Fibroblast of mammary gland (primary cell): ENCODE measurements at places on chromosomes 7 and 10.

- no peak for DNase-seq
These were observed 368.4 kb downstream of the KCNMA1 start for GRCh38 chr10:77269163-77269562.

- DNase-seq = peak; percentile 44
These were observed 975.2 kb downstream of the SORCS1 start for GRCh38 chr10:106189292-106189691.

DNA sequence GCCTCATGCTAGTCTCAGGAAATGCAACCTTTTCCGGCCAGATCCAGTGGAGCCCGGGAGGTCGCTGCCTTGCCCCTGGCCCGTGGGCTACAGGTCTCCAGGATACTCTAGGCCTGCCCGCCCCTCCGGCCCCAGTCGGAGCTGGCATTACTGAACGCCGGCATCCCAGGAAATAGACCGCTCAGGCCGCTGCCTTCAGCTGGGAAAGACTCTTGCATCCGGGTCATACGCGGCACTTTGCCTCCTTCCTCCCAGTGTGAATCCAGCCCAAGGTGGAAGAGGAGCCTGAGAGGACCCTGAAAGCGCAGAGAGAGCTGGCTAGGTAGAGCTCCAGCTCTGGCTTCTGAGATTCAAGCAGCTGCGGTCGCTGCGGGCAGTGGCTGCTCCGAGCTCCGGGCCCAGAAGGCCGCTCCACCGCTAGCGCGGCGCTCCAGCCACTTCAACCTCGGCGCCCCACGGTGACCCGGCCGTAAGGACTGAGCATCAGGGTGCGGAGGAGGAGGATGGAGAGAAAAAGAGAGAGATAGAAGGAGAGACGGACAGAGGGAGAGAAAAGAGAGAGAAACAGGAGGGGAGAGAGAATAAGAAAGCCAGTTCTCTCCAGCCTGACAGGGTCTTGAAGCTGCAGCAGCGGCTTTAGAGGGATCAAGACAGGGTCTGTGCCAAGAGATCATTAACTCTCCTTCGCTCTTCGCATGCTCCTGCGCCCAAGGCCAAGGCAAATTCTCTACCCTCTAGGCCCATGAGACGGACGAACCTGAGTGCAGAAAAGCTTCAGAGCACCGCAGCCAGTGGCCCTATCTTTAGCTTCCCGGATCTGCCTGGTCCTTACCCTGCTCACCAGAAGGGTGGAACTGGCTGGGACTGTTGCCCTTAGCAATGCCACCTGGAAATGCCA, 1.8 kb upstream of the HOXA10 start:
- DNase-seq = no peak

DNA sequence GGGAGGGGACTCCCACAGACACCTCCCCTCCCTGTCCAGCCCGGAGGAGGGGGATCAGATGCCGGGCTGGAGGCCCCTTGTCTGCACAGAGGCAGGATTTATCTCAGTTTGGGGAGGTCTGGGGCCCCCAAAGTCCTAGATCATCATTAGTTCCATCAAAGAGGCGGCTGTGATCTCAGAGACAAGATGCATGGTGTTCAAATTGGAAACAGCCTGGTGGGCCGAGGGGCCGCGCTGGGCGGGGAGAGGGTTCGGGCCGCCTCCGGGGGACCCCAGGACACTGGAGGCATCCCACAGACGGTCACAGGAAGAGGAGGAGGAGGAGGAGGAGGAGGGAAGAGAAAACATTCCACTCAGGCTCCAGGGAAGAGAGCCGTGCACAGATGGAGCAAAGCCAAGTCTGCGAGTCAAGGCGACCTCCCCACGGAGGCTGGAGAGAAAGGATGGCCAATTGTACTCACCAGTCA, 69.5 kb upstream of the CUX1 start:
- DNase-seq = no peak

DNA sequence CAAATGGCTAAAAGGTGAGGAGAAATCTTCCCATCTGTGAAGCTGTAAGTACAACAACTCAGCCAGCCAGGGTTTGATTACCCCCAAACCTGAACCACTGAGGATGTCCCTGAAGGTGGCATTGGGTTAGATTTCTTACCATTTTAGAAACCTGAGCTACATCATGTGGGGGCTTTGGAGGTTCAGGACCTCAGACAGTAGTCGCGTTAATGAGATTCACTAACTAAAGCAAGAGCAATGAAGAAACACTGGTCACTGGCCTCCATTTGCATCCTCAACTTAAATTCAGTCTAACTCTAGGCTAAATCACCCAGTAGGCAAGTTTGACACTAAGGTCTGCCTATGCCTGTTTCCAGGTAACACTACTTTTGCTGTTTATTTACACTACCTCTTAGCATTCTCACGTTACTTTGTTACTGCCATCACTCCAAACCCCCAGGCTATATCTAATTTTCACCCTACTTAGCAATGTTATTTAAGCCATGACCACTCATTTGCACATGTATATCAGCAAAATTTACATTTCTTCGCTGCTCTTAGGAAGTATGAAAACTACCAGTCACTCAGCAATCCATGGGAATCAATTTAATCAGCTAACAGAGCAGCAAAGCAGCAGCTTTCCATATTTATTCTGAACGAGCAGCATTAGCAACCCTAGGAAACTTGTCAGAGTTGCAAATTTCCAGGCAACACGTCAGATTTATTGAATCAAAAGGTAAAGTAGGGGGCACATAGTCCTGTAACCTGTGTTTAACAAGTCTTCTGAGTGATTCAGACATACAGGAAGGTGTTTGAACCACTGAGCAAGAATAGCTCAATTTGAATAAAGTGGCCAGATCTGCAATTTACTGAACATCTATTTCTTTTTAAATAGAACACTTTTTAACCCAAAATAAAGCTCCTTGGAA, 788.4 kb upstream of the SORCS1 start:
- no peak for DNase-seq

DNA sequence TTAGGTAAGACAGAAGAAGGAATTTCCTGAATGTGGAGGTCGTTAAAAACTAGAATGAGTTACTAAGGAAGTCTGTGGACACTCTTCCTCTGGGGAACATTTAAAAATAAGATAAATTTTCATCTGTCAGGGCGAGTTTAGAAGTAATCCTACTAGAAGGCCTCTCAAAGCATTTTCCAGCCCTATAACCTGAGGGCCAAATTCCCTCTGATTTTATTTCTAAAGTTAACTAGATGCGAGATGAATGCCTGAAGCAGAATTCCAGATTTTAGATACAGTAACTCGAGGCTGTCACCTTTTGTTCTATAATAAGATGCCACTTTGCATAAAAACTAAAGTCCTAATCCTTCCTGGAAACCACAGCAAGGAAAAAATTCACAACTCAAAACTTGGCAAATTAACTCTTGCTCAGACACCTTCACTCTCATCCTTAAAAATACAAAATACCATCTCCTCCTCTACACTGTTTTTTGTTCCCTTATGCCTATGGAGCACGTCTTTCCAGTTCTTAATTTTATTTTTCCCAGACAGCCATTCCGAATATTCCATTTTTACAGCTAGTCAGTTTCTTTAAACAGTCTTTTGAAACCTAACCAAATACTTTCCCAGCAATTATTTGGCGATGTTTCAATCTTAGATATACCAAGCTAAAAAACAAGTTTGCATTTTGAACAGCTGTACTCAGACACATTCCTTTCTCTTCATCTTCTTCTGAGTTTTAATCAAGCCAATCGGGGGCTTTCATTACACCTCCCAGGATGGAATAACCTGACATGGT, 420.7 kb upstream of the NFE2L3 start:
- DNase-seq = no peak

DNA sequence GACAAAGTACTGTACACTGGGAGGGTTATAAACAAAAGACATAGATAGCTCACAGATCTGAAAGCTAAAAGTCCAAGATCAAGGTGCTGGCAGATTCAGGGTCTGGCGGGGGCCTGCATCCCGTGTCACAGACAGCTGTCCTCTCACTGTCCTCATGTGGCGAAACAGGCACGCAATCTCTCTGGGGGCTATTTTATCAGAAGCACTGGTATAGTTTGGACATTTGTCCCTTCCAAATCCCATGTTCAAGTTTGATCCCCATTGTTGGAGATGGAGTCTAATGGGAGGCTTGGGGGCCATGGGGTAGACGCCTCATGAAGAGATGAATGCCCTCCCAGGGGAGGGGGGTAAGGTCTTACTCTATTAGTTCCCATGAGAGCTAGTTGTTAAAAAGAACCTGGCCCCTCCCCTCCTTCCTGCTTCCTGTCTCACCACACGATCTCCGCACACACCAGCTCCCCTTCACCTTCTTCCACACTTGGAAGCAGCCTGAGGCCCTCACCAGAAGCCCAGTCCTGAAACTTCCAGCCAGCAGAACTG, 72.5 kb upstream of the UCN3 start:
- no peak for DNase-seq

DNA sequence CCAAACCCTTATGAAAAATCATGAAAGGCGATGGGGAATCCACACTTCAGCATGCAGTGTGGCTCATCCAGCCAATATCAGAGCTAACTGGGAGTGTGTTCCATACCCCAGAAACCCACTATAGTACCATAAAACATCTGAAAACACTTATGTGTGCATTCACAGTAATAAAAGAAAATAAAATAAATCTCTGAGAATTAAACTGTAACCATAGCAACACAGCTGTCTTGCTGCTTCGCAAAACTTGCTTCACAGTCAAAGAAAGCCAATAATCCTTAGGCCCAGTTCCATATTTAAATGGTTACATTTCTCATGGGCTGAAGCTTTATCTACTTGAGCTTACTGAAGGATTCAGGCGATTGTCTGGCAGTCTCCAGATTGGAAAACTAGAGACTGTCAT, 19.9 kb upstream of the POLR1F start:
- DNase-seq = no peak

DNA sequence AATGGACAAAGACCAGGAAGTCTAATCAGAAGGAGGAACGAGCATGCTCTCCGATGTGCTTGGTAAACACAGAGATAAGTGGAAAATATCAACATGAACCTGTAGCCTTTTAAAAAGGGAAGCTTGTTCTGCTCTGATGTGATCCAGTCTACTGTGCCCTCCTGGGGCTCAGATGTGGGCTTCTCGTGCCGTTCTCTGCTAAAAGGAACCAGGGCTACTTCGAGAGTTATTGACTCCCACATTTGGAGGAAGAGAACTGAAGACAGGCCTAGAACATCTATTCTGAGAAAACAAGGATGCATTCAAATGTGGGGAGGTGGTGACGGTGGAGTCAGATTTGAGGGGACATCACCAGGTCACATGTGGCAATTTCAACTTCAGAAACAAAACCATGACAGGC, 325.4 kb downstream of the GLRX3 start:
- DNase-seq = no peak

DNA sequence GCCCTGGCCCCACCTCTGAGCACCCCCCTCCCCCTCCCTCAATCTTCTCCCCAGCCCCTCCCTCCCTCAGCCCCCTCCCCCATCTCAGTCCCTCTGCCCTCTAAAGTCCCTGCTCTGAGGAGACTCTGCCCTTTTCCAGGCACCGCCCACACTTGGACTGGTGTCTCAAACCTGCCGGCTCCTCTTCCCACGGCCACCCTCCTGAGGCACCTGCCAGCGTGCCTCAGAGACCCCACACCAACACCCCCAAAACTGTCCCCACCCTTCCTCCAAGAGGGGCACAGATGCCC, 34.6 kb upstream of the HSPB1 start:
- no peak for DNase-seq

DNA sequence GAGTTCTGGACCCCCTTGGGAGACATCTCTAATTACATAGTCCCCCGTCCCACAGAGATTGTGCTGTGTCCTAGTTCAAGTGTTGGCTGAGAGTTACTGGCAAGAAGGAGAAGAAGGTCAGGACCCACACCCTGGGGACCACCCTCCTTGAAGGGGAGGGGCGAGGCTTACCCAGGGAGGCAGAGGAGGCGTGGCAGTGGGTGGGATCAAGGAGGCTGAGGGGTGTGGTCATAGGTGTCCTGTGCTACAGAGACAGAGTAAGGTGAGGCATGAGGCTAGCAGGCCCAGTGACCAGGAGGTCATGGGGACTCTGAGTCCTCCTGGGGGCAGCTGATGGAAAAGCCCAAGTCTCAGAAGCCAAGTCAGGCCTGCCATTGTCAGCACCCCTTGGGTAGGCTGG, 29.4 kb upstream of the ADCYAP1R1 start:
- no peak for DNase-seq

DNA sequence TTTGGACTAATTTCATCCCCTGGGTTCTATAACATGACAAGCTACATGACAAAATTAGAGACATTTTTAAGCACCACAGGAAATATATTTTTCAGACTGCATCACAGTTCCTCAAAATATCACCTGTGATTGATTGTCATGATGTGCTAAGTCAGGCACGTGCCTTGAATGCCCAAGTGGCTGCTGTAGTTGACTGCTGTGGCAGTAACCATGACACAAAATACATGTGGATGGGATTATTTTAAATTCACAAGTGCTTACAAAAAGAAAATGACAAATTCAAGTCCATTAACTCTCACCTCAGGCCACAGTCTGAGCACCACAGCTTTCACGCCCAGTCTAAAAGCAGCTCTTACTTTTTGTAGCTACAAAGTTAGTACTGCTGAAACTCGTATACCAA, 45.5 kb downstream of the TNPO3 start:
- DNase-seq = no peak

GRCh38 chr10:109115179-109115578, 808.1 kb downstream of the XPNPEP1 start:
- DNase-seq = no peak

GRCh38 chr10:33489501-33490176, 155.2 kb upstream of the NRP1 start:
- peak; percentile 40 for DNase-seq

DNA sequence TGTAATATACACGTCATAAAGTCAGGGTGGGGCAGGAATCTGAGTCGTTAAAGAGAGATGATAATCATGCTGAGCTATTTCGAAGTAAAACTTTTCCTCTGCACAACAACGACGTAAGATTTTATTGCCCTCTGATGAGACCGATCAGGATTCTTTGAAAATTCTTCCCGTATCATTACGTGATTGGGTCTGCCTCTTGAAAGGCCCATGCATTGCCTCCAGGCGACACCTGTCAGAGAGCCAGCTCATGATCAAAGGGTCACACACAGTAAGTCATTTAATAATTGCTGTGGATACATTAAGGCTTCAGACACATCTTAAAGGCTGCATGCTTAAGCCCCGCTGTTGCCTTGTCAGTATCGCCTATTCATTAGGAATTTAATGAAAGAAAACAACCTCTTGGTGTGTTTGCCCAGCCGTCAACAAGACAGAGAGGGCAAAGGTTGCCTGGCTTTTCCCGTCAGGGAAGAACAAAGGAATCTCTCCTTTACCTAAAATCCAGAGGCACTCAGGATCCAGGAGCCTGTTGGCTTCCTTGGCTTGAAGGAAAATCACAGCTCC, 189.0 kb upstream of the SH2B2 start:
- no peak for DNase-seq

- DNase-seq = no peak
These were observed 130.8 kb downstream of the ITGA8 start for GRCh38 chr10:15588635-15589508.

- no peak for DNase-seq
These were observed 45.1 kb downstream of the CYP2C9 start for GRCh38 chr10:94983555-94983954.

DNA sequence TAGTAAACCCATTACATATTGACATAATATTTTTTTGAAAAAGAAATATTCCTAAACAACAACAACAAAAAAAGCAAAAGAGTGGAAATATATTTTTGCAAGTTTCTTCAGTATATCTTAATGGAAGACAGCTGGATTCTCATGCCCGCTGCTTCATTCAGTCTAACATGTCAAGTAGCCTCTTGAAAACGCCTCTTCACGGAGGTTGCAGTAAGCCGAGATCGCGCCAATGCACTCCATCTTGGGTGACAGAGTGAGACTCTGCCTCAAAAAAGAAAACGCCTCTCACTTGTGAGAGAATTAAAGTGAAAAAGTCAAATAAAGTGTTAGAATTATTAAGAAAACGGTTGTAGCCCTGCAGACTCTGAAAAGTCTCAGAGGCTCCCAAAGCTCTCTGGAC, 1.3 kb downstream of the CUTC start:
- peak; percentile 64 for DNase-seq
